ENCODE measurements at places on chromosomes 16 and 17. TPM values are rescaled to one million over a fixed set of nuclear protein-coding genes. Genes with fewer than 3 reads are reported as not detected.

Gene BAHCC1
- total RNA-seq: 27.1 TPM

GRCh38 chr16:72923757-72924156 lies 124.2 kb downstream of the ZFHX3 start:
- no peak for DNase-seq

Gene KRTAP2-3
- not detected for total RNA-seq

Gene TXNL4B
- 3.6 TPM for total RNA-seq

GRCh38 chr17:32275060-32276042 lies 9.7 kb downstream of the RHBDL3 start:
- peak; percentile 74 for DNase-seq

DNA sequence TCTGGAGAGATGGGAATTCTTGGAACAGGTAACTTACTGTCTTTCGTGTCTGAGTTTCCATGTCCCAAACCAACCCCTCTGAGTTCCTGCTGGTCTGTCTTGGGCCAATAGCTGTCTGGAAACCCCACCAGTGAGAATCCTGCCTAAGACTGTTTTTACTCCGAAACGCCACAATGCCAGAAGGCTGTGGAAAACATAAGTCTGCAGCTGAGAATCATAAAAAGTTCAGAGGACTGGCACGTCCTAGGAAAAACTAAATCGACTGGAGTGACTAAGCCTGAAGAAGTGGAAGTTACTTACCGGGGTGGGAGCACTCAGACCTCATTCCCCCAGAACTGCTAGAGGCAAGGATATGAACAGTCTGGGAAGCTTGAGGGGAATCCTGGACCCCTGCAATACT lies 13.3 kb downstream of the LRRC75A start:
- DNase-seq: no peak

All from cardiac muscle cell (in vitro differentiated cells and primary cell).